ENCODE measurements at places on chromosomes 16 and 17.
A peak's percentile ranks its signal among the peaks of the same experiment; 100 is the strongest.

DNA sequence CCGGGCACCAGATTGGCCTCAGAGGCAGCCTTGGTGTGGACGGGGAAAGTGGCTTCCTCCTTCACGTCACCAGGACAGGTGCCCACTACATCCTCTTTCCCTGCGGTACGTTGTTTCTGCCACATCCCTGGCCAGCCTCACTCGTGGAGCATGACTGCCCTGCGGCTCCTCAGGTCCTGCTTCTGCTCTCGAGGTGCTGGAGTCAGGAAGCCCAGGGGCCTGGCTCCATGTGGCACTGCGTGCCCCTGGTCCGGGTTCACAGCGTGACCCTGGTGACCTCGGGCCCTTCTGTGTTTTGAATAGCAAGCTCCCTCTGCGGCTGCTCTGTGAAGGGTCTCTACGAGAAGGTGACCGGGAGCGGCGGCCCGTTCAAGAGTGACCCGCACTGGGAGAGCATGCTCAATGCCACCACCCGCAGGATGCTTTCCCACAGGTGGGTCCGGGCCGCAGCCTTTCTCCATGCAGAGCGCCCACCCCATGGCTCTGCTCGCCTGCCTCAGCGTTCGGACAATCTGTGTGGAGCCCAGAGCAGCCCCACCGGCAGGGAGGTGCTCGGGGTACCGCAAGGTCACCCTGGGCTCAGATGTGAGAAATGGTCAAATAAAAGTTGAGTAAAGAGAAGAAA lies 13.5 kb downstream of the RGS11 start:
- no peak for DNase-seq

DNA sequence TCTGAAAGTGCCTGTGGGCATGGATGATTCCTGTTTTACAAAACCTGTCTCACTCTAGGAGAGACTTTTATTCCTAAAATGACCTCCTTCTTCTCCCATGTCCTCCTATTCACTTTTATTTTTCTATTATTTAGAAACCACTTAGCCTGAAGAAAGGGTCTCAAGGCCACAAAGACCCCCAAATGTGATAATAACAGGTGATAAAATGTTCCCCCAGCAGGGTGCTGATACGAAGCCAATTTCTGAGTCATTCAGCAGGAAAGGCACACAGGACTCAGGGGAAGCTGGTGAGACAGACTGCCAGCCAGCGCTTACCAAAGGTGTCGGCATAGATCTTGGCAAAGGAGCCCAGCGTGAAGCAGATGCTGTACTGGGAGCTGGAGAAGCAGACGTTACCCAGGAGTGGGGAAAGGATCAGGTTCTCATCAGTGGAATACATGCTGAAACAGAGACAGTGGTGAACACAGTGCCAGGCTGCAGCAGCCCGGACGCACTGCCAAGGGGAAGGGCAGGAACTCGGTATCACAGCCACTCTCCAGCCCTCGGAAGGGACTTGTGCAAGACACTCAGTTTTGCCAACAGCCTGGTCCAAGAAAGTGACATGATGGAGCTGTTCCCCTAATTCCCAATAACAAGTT lies 24.6 kb downstream of the HIGD1B start:
- no peak for DNase-seq

- no peak for DNase-seq
These were observed 29.8 kb upstream of the HOXB9 start for GRCh38 chr17:48655913-48656312.

DNA sequence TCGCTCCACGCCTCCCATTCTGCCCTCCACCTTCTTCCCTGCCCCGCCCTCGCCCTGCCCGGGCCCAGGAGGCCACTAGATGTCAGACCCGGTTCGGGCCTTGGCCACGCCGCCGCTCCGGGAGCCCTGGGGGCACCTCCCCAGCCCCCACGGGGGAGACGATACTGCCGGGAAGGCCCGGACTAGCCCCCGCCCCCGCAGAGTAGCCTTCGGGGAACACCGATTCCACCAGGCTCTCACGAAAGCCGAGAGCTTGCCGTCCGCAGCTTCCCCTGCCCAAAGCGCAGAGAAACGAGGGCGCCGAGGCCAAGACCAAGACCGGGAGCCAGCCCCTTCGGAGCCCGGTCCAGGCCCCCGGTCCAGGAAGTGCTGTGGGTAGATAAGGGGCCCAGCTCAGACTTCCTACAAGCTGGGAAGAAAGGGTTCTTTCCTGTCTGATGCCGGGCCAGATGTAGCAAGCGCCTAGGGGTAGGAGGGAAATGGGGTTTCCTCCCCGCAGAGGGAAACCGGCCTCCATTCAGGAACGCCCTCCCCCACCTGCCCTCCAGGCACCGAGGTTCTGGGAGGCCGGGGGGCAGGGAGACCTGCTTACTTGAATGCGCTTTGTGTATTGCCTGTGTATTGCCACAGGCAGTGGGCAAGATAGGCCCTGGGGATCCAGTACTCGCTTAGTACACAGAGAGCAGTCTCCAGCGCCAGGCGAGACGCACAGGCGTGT lies 806 bp upstream of the CYB561 start:
- DNase-seq = no peak

DNA sequence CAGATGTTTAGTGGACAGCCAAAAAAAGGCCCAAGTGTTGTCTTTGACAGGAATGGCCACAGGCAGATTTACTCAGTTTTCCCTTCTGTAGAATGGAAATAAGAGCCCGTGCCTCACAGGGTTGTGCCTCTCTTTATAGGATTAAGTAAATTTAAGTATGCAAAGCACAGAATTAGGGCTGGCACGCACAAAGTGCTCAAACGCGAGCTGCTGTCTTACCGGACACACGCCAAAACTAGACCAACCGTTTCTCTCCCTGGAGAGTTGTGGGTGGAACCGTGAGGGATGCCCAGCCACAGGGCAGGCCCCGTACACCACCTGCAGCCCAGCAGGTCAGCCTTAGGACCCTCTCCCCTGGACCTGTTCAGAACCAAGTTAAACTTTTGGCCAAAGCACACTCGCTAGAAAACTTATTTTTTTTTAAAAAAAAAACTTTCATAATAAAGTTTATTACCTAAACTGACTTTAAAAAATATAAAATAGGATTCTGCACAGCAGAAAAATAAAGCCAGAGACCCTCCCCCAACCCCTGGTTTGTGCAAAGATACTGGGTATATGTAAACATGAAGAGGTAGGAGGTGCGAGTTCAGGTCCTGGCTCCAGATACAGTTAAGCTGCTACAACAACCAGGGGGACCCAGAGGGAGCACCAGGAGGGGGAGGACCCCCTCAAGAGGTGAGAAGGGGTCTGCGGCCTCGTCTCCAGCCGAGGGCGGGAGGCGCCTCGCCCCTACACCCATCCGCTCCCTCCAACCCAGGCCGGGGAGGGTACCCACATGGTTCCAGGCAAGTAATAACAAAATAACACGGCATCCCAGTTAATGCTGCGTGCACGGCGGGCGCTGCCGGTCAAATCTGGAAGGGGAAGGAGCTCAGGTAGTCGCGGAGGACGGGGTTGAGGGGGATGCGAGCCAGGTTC lies 1.8 kb downstream of the SOCS1 start:
- peak; percentile 29 for DNase-seq

DNA sequence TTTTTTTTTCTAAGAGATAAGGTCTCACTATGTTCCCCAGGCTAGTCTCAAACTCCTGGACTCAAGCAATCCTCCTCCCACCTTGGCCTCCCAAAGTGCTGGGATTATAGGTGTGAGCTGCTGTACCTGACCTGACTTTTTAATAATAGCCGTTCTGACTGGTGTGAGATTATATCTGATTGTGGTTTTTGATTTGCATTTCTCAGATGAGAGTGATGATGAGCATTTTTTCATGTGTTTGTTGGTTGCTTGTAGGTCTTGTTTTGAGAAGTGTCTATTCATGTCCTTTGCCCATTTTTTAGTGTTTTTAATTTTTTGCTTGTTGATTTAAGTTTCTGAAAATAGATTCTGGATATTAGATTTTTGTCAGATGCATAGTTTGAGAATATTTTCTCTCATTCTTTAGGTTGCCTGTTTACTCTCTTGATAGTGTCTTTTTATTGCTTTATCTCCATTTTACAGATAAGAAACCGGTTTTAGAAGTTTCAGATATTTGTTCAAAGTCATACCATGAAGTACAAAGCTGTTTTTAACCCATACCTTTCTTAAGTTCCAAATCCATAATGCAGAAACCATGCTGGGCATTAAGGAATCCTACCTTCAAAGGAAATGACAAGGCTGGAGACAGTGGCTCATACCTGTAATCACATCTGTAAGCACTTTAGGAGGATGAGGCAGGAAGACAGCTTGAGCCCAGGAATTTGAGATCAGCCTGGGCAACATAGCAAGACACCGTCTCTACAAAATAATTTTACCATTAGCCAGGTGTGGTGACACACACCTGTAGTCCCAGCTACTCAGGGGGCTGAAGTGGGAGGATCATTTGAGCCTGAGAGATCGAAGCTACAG lies 168.4 kb upstream of the TBX2 start:
- DNase-seq = no peak

GRCh38 chr16:27433636-27434035 lies 31.7 kb downstream of the IL21R start:
- no peak for DNase-seq

- no peak for DNase-seq
These were observed 32.9 kb downstream of the PCTP start for GRCh38 chr17:55783684-55784245.

GRCh38 chr16:24758373-24758772 lies 28.9 kb downstream of the TNRC6A start:
- no peak for DNase-seq

DNA sequence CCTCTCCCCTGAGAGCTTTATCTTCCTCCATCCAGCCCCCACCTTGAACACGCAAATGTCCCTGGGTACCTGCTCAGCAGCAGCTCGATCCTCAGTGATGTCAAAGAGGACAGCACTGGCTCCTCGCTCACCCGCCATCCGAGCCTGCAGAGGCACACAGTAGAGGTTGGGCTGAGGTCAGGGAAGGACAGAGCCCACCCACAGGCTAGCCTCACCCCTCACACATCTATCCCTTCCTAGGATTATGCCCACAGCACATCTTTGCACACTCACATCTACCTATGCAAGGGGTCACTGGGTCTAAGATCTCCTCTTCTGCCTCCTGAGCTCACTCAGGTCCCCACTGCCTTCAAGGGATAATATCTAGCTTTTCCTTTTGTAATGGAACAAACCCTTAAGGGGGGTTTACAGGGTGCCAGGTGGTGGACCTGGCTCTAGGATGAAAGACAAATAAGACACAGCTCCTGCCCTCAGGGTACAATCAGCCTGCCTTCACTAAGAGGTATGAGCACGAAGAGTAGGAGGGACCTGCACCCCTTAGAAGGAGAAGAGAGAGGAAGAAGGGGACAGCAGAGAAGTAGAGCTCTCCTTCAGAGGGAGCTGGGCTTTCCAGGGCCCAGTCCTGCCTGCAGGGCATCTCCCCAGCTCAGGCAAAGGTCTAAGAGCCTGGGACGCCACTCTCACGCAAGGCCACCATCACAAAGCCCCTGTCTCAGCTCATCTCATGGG lies 11.6 kb upstream of the SUPT4H1 start:
- no peak for DNase-seq

- DNase-seq = peak; percentile 33
These were observed 29.9 kb downstream of the PARN start for GRCh38 chr16:14600164-14600563.

DNA sequence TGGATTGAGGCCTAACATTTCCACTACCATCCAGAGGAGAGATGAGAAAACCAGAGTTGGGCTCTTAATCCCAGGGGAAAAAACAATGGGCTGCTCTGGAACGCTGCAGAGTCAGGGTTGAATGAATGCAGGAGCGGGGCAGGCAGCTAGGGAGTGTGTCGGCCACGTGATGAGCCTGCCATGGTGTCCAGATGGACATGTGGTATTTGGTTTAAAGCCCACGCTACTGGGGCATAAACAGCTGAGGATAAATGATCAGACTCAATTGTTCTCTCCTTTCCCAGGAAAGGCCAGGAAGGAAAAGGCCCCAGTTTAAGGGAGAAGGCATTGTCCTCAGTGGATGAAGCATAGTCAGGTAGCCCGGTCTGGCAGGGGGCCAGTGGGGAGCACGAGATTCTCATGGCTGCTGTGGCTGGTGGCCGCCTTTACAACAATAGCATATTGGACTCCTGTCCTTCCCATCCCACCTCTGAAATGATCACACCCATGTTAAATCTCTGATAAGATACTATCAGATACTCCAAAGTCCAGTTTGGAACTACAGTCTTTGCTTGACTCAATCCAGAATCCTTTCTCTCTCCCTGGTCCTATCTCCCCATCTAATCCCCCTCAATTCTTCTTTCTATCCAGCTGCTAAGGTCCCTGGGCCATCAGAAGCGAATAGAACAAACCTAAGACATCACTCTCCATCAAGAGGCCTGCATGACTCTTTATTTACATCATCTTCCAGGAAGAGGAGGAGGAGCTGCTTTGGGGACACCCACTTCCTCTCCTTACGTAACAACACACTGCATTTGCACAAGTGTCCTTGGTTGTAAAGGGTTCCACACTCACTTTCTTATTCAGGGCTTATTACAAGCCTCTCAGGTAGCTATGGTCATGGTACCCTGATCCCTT lies 20.4 kb downstream of the CA4 start:
- DNase-seq = no peak

- DNase-seq = no peak
These were observed 17.5 kb upstream of the MLKL start for GRCh38 chr16:74718140-74718539.

DNA sequence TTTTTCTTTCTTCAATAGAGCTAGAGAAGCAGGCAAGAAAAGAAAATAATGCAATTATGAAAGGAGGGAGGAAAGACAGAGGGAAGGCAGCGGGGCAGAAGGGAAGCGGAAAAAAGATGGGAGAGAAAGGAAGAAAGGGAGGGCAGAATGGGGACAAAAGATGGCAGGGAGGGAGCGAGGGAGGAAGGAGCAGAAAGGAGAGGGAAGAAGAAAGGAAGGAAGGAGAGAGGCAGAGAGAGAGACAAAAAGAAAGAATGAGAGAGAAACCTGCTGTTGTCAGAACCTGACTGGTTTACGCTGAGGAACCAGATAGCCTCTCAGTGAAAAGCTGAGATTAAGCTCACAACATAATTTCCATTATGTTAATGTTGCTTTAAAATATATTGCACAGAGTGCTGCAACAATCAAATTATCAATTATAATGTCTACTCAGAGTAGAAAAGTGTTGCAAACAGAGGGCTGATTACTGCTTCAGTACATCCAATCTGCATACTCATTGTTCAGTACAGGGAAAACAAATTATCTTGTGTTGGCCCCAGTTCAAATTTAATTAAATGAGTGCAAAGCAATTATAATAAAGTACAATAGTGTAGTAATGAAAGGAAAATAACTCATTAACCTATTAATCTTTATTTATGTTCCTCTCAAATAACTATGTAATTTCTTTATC lies 32.0 kb upstream of the TOX3 start:
- DNase-seq = no peak

DNA sequence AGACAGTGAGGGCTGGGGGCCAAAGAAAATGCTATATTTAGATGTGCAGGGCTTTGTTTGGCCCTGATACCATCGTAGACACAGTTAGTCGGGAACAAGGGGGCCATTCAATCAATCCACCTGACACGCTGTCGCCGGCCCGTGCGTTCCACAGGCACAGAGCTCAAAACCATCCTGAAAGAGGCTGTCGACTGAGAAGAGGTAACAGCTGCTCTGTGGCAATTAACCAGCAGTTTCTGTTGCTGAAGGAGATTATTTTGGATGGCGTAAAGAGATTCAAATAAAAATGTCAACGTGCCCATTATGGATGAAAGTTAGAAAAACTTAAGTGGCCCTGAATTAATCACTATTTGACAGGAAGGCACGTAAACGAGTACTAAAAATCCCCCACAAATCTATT lies 276.2 kb upstream of the IRX5 start:
- DNase-seq = no peak

All from hematopoietic multipotent progenitor cell treated with erythropoietin and hydrocortisone succinate and interleukin-3 and kit ligand, for 17 days (in vitro differentiated cells).